ENCODE measurements at places on chromosomes 7 and 10.

DNA sequence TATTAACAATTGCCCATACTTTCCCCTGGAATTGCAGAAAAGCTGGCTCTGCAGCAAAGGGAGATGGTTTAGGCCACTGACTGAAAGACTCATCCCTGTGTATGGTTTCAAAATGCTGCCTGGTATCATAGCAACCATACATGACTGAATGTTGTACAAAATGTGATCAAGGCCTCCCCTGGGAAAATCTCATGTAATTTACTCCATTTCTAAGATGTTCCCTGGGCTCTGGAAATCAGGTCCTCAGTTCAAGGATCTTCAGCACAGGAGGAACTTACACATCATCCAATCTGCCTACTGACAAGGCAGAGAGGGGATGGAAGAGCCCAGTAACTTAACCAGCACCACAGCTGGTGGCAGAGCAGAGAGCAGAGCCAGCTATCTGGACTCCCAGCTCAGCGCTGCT lies 111.8 kb downstream of the JAZF1 start:
- no peak for DNase-seq

- DNase-seq = no peak
Measured at GRCh38 chr10:28087661-28088351, 88.9 kb upstream of the ODAD2 start.

DNA sequence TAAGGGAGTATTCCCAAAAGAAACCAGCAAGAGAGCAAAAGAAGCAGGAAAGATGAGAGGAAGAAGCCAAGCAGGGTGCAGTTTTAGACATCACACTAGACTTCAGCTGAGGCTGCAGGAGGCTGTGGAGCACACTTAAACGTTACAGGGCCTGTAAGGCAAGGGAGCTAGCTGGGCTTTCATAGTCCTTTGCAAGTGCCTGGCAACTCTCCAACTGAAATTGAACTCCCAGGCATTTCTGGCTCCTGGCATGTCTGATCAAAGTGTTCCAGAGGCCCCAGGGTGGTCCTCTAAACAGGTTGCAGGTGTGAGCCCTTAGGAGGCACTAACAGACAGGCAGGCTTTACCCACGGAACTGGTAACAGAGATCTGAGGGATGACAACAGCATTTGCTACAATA lies 750.2 kb downstream of the XPNPEP1 start:
- no peak for DNase-seq

DNA sequence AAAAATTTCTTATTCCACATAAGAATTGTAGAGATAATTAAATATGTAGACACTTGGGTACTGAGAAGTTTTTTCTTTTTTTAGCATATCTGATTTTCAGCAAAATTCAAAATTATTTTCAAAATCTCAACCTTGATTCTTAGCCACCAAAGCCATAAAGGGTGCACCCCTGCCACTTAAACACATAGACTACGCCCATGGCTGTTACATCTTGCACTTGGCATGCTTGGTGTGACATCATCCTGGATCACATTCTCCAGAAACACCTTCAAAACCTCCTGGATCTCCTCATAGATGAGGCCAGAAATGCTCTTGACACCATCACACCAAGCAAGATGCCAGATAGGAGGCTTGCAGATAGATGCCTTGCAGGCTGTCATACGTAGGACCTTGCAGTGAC lies 89.1 kb upstream of the KLF14 start:
- DNase-seq = no peak

GRCh38 chr10:96390460-96390864 lies 31.7 kb upstream of the OPALIN start:
- DNase-seq = no peak

DNA sequence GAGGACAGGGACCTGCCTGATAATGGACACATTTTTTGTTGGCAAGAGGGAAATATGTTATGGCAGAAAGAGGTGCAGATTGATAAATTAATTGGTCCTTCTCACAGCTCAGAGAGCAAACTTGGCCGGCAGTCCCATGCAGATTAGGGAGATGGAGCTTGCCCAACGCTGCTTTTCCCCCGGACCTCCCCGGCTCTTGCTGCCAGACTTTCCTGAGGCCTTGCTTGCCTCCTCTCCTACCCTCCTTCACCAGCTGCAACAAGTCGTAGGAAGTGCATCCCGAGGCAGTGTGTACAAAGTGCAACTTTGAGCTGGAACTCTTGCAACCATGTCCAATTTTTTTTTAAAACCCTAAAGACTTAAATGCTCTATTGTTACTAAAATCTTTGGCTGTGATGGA lies 215.5 kb downstream of the LRMDA start:
- DNase-seq = no peak

DNA sequence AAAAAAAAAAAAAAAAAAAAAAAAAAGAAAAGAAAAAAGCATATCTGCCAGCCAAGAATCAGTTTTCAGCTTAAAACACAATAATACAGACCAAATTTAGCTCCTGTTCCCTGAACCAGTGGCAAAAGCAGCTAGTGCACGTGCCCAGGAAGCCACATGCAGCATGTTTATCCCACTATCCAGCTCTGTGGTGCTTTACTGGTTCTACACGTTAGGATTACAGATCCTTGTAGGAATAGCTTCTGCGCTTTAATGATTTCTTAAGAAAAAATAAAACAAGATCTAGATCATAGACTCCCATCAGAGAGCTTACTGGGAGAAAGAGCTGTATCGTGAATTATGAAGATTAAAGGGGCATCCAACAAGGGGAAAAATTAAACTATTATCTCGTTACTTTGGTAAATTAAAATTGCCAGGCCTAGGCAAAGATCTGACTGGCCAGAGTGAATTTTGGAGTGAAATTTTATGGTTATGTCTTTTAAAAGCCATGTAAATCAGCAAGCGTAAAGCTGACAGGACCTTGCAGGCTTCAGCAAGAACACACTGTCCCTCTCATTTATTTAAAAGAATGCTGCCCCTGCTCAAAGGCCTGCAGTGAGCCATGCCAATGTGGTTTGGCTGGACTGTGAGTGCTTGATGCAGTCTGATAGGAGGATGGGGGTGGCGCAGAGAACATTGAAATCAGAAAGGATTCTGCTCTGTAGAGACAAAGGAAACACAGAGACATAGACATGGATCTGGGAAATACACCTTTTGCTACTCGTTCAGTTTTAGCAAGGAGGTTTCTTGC lies 177.3 kb upstream of the PHYHIPL start:
- no peak for DNase-seq

DNA sequence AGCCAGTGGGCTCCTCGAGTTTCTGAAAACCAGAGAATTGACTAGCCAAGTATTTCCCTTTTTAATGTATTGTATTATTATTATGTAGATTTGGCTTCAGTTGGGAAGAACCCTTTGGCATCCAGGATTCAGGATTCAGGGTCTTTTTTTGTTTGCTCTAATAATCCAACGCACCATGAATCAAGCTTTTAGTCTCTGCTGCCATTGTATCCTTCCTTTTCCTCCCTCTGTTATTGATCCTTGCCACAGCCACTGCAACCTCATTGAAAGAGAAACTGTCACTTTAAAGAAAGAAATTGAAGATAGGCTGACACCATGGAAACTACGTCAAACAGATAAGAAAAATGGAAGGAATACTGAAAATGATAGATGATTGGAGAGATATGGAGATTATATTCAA lies 150.0 kb downstream of the CHRM2 start:
- DNase-seq = no peak

GRCh38 chr7:29893351-29893965 lies 87.2 kb downstream of the WIPF3 start:
- DNase-seq = no peak

GRCh38 chr7:28584235-28584634 lies 171.9 kb downstream of the CREB5 start:
- DNase-seq = no peak

DNA sequence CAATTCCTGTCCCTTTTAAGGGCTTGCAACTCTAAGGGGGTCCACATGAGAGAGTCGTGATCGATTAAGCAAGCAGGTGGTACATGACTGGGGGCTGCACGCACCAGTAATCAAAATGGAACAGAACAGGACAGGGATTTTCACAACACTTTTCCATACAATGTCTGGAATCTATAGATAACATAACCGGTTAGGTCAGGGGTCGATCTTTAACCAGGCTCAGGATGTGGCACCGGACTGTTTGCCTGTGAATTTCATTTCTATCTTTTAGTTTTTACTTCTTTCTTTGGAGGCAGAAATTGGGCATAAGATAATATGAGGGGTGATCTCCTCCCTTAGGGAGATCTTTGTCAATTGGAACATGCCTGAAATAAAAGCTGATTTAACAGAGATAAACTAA lies 370.1 kb downstream of the IPMK start:
- DNase-seq = no peak

GRCh38 chr7:84113286-84113685 lies 81.3 kb downstream of the SEMA3A start:
- DNase-seq = no peak

DNA sequence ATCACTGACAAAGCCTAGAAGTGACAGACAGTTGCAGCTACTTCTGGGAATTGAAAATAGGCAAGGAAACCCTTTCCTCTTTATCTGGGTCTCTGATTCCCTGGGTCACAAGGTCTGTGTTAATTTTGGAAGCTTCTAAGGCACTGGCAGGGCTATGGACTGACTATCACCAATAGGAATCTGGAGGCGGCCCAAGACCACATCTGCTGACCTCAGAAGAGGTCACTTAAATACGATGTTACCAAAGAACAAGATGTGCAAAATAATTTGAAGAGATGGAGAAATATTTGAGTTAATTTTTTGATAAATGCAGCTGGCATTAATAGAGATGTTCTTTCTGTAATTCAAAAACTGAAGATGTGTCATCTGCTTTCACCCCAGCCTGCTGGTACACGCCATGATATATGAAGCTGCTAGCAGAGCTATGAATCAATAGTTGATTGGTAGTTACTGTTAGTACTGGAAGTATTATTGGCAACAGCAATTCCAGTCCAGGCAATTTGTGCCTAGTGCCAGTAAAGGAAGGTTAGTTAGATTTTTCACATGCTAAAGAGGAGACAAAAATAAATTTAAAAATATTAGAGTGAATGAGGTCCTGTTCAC lies 5.5 kb upstream of the STEAP4 start:
- no peak for DNase-seq

- DNase-seq = no peak
Measured at GRCh38 chr7:96707901-96708774, 1.5 kb downstream of the SEM1 start.

GRCh38 chr7:48760528-48761265 lies 163.7 kb upstream of the CDC14C start:
- DNase-seq = no peak

DNA sequence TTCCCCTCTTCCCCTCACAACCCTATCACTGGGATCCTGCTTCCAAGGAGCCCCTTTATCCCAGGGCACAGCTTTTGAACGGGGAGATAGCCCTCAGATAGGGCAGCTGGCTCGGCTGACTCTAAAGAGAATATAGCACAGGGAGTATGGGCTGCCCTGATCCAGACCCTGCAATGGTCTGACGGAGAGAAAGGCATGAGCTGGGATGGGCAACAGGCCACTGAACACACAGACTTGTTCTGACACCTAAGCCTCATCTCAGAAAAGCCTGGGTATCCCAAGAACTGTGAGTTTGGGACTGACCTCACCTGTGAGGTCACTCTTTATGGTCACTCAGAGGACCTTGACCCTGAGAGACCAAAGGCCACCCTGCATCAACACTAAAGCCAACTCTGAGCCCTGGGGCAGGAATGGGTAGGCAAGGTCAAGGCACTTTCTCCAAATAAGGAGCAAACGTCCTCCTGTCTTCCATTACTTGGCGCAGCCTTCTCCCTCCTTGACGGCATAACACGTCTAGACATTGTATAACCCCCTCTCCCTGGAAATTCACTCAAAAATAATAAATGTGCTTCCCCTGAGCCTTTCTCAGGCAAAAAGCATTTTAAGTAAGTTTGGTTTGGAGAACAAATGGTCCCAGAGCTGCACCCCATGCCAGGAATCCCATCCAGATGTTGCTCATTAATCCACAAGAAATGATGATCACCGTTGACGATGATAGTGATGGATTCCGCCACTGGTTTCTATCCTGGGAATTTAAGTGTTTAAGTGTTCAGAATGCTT lies 8.2 kb upstream of the LRRC18 start:
- DNase-seq = no peak

DNA sequence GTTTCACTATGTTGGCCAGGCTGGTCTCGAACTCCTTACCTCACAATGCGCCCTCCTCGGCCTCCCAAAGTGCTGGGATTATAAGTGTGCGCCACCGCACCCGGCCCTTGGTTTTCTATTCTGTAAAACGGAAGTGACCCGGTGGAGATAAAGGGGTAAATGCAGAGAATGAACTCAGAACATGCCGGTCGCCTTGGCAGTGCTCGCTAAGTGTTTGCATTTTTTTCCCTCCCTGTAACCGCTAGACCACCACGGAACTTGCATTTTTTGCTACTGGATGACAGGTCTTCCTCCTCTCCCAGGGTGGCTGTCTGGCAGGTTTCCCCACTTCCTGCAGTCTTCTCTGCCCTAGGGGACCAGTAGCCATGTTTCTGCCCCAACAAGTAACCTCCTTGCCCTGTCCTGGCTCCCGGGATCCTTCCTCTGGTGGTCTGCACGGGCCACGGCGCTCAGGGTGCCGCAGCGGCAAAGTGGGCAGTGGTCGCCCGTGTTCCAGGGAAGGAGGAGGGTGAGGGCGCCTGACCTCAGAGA lies 18.8 kb upstream of the GNA12 start:
- DNase-seq = no peak

Measured in RWPE2 (cell line).